ENCODE measurements at places on chromosomes 13 and 19.

DNA sequence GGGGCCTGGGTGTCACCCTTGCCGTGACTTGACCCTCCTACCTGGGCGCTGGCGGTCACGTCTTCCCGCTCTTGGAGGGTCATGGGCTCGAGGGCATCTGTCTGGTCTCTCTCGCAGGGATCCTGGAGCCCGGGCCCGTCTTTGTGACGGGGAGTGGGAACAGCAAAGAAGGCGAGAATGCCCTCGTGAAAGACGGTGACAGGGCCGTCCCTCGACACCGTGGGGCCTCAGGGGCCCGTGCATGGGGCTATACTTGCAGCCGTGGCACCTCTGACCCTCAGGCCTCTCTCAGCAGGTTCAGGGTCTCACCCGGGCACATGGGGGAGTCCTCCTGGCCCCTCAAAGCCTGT lies 20.9 kb upstream of the MATK start:
- no peak for DNase-seq

GRCh38 chr13:29578300-29579085 lies 17.0 kb downstream of the SLC7A1 start:
- no peak for DNase-seq

- no peak for DNase-seq
These were observed 4.0 kb downstream of the POSTN start for GRCh38 chr13:37594550-37594949.

DNA sequence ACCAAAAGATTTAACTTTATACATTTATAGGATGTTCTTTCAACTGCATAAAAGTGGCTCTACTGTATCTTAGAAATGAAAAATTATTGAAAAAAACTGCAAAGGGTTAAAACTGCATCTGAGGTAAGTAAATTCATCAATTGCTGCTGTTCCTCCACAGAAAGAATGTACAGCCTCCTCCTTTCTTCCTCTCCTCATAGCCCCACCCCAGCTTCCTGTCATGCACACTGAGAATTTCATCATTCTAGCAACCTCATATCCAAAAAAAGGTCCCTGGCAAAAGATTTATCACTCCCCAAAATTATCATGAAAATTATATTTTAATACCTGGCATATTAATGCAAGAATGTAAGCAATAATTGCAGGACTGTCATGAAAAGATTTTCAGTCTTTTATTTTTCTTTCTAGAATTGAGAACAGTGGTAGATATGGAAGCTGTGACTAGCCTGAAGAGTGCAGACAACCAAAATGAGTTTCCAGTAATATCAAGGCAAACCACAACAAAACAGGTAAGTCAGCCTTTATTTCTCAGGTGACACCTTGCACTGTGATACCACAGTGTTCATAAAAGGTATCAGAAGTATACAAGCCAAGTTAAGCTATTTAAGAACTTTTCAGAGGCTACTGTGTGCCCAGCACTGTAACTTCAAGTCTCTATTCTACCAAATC lies 110.8 kb downstream of the SUCLA2 start:
- DNase-seq: no peak

DNA sequence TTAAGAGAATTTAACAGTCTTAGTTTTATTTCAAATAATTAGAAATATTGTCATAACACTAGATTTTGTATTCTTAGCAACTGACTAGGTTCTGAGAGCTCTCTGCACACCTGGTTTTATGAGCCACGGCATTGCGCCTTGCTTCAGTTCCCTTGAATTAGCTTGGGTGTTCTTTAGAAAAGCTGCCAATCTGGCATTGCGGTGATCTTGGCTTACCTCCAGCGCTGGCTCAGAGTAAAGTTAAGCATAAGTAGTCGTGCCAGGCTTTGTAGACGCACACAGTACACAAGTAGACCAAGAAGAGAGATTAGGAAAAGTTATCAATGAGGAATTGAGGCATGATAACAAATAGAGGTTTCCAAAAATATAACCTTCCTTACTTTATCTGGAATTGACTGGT lies 45.7 kb downstream of the TPP2 start:
- no peak for DNase-seq

DNA sequence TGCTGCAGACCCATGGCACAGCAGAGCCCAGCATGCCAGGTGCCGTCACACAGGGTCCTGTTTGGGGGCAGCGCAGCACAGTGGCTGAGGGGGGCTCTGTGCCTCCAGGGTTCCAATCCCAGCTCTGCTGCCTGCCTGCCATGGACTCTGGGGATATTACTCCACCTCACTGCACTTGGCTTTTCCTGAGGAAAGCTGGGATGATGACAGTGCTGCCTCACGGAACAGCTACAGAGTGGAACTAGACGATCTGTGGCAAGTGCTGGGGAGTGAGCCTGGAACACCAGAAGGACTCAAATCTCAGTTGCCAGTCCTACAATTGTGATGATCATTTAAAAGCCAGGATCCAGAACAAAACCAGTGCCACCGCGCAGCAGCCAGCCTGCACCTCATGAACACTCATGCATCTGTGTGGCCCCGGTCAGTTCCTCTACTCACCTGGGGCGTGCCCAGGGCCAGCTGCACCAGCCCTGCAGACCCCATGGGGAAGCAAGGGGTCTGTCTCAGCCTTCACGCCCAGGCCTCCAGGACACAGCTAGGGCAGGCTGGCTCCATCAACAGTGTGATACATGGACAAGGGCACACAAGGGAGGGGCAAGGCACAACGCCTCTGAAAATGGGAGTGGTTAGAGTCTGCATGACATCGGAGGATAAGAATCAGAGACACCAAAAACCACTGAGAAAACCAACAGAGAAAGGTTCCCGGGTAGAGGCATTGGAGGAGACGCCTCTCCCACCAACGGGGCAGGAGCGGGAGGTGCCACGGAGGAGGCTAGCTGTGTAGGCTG lies 55.2 kb downstream of the ATP7B start:
- no peak for DNase-seq

- no peak for DNase-seq
These were observed 199.2 kb downstream of the LACC1 start for GRCh38 chr13:44078806-44079376.

DNA sequence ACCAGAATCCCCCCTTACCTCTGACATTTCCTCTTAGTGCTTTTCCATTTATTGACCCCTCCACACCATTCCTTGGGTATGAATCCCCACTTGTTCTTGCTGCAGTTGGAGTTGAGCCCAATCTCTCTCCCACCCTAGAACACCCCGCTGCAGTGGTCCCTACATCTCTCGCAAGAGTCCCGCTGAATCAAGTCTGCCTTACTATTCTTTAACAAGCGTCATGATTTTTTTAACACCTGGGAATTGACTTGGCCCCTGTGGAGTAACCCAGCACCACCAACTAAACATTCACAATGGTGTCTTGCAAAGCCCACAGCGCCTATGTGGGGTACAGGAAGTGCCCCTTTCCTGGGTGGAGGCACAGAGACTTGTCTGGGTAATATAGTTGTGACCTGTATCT lies 13.2 kb upstream of the ZNF599 start:
- no peak for DNase-seq

- no peak for DNase-seq
These were observed 88.2 kb upstream of the GPR183 start for GRCh38 chr13:99395436-99395835.

GRCh38 chr19:39405958-39406655 lies 540 bp upstream of the ZFP36 start:
- no peak for DNase-seq

DNA sequence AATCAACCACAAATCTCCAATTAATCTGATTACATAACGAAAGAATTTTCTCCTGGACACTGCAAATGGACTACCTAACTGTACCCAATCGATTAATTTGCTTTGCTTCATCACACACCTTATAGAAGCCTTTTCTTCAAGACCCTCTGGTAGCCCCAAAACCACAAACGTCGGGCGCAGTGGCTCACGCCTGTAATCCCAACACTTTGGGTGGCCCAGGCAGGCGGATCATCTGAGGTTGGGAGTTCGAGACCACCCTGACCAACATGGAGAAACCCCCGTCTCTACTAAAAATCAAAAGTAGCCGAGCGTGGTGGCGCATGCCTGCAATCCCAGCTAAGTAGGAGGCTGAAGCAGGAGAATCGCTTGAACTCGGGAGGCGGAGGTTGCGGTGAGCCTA lies 42.9 kb upstream of the ZNF429 start:
- no peak for DNase-seq

GRCh38 chr13:81184556-81185265 lies 843.8 kb upstream of the SPRY2 start:
- no peak for DNase-seq

DNA sequence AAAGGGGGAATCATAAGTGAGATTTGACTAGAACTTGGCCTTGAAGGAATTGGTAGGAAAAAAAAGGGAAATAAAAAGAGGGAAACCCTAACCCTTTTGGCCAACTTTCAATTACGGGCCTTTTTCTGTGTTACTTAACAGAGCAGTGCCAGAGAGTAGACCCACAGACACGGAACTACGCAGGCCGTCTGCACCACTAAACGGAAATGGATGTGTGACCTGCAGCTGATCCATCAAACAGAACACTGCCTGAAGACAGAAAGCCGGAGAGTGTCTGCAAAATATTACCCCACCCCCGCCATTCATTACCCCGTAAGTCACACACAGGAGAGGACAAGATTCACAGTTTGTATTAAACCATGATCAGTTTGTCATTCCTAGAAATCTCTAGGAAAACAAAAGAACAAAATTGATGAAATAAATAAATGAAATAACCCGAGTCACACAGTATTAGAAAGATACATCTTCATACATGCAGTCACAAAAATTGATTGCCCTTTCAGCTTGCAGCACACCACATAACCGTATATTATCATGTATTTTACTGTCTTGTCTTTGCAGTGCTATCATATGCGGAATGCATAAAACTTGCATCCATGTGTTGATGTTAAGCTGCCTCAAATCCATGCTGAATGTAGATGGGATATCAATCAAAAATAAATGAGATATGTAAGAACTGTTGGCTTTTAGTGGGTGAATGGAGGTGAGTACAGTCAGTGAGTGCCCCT lies 424.7 kb downstream of the IRS2 start:
- no peak for DNase-seq

DNA sequence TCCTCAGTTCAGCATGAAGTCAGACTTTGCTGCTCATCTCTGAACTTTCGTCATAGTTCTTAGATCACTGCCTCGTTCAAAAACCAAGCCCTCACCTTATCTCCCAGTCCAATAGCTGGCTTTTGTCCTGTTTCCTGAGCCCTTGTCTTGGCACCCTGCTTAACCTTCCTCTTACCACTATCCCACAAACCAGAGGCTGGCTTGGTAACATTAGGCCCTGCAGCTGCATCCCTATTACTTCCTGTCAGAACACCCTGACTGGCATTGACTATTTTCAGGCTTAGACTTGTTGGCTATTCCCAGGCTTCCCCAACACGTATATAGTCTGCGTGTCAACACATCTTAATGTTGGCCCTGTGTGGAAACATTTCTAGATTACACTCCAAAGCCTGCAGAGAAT lies 172.4 kb downstream of the VWA8 start:
- DNase-seq: peak; percentile 25

GRCh38 chr19:38554676-38555141 lies 63.0 kb downstream of the MAP4K1 start:
- no peak for DNase-seq

- DNase-seq: no peak
These were observed 66.5 kb upstream of the STARD13 start for GRCh38 chr13:33352041-33352440.

- no peak for DNase-seq
These were observed 362.5 kb downstream of the TDRD3 start for GRCh38 chr13:60759499-60759898.

GRCh38 chr19:6063576-6064335 lies 46.5 kb downstream of the RFX2 start:
- no peak for DNase-seq

Measured in amniotic epithelial cell (primary cell).